Fibroblast of skin of right biceps (primary cell): ENCODE measurements at places on chromosomes 2 and 18.

- DNase-seq, result no peak
Measured at GRCh38 chr2:43123028-43123427, 103.4 kb downstream of the ZFP36L2 start.

GRCh38 chr2:70498054-70498453 is 55.6 kb downstream of the TGFA start:
- no peak for DNase-seq

GRCh38 chr2:105143467-105144151 is 97.9 kb upstream of the GPR45 start:
- DNase-seq, result peak; percentile 50

- DNase-seq, result peak; percentile 81
Measured at GRCh38 chr2:73091164-73091563, 19.7 kb upstream of the SFXN5 start.

- DNase-seq, result no peak
Measured at GRCh38 chr2:232333361-232334135, 45.0 kb upstream of the ALPP start.

DNA sequence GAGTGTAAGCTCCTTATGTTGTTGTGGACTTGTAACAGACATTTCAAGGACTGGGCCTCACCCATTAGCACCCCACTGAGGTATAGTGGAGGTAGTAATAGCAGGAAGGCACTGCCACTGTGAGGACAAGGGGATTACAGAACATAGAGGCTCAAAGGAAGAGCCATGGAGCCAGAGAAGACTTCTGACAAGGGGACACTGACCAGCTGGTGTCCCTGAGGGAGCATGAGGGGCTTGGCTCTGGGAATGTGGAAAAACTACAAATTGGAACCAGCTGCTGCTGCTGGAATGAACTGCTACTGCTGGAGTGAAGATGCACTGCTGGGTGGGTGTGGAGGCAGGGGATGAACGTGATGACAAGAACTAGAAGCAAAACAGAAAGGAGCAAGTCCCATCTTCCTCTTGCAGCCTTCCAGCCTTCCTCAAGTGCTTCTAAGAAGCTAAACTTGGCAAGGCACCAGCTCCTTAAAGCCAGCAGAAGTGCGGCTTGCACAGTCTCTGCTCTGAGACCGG is 167.3 kb upstream of the NOSTRIN start:
- peak; percentile 70 for DNase-seq

- peak; percentile 69 for DNase-seq
Measured at GRCh38 chr2:96260387-96261260, 5.2 kb downstream of the TMEM127 start.

DNA sequence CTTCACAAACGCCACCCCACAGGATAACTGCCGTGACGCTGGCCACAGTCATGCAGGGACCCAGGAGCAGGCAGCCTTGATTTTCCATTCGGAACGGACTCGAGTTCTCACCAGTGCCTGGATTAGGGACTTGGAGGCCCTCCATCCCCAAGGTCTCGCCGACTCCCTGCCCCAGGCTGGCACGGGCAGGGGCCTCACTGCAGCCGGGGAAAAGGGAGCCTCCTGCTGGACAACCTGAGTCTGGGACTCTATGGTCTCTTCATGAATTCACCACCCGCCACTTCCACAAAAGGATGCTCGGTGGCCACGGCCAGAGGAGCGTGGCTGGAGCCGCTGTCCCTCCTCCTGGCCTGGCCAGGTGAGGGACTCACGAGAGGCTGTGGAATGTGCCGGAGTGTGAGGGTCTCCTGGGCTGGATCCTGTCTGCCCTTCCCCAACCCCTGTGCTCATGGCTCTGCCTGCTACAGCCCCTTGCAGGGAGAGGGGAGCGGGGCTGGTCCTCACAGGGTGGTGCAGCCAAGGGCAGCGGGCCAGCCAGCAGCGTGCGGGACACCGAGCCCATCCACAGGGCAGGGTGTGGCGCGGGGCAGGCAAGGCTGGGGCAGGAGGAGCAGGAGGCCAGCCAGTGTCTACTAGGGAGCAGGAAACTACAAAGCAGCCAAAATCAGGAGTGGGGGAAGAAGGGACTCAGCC is 42.3 kb downstream of the AQP12A start:
- no peak for DNase-seq

- no peak for DNase-seq
Measured at GRCh38 chr2:66721776-66722175, 286.9 kb downstream of the MEIS1 start.

GRCh38 chr2:64477037-64477436 is 23.1 kb downstream of the LGALSL start:
- DNase-seq, result no peak

- DNase-seq, result no peak
Measured at GRCh38 chr2:241065355-241065803, 36.7 kb downstream of the MTERF4 start.

GRCh38 chr18:79805211-79805887 is 7.6 kb downstream of the KCNG2 start:
- no peak for DNase-seq

- peak; percentile 34 for DNase-seq
Measured at GRCh38 chr2:27379836-27380625, 503 bp downstream of the ZNF513 start.

- no peak for DNase-seq
Measured at GRCh38 chr2:53252115-53252514, 515.5 kb upstream of the CHAC2 start.
